ENCODE measurements at places on chromosomes 1 and 21.

DNA sequence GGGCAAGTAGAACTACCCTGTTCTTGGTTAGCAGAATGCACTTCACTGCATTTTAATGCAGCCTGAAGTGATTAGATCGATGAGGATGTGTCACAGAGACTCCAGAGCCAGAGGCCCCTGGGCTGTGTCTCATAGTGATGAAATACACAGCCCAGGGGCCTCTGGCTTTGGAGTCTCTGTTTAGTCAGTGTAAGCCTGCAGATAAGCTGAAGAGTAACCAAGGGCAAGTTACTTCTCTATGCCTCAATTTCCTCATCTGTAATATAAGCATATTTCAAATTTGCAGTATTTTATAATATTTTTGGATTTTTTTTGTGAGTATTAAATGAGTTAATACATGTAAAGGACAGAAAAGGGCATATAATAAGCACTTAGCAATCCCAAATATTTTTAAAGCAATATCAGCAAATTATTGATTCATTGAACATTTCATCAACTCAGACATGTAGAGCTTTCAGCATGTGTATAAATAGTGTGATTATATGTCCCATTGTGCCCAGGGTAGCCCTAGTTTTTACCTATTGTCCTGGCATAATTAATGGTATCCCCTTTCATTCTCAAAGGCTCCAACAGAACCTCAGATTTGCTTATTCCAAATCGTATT lies 23.6 kb upstream of the APOBEC4 start:
- no peak for DNase-seq

DNA sequence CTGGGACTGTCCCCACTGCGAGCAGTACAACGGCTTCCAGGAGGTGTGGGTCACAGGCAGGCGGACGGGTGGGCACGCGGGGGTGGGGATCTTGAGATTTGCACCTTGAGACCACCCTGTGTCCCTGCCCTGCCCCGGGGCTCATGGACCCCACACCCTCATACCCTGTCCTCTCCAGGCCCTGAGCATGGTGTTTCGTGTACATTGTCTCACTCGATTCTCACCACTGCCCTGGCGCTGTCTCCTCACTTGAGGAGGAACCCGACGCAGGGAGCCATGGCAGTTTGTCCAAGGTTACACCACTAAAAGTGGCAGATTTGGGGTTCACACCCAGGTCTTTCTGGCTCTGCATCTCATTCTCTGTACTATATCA lies 7.2 kb downstream of the TMEM201 start:
- DNase-seq, result no peak

- DNase-seq, result no peak
These were observed 48.7 kb upstream of the DNAH14 start for GRCh38 chr1:224880593-224881307.

DNA sequence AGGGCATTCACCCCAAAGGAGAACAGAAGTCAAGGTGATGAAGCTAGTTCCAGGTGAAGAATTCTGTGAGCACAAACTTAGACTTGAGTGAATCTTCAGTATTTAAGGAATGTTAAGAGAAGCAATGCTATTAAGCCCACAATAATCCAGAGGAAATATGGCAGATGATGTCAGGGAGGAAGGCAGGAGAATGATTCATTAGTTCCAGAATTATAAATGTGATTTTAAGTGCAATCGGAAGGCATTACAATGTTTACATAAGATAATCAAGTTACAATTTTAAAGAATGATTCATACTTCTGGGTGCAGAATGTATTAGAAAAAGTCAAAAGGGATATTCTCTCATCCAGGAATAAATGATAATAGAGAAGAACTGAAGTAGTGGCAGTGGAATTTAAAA lies 545.2 kb upstream of the BRINP3 start:
- DNase-seq, result no peak

DNA sequence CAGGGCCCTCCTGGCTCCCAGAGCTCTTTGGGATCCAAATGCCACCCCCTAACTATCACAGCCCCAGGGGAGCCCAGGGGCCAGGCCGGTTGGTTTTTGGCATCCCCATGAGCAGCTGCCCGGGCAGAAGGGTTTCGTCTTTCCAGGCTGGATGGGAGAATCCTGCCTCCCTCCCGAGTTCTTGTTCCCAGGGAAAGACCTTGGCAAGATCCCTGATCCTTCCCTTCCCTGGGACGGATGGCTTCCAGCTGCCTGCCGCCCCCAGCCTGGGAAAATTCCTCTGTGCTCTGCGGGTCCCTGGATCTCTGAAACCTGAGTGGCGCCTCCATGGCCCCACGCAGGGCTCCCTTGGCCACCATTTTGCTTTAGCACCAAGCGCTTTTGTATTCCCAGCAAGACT lies 55.6 kb downstream of the TAS1R2 start:
- no peak for DNase-seq

- no peak for DNase-seq
These were observed 45.8 kb upstream of the RCC2 start for GRCh38 chr1:17485281-17485680.

DNA sequence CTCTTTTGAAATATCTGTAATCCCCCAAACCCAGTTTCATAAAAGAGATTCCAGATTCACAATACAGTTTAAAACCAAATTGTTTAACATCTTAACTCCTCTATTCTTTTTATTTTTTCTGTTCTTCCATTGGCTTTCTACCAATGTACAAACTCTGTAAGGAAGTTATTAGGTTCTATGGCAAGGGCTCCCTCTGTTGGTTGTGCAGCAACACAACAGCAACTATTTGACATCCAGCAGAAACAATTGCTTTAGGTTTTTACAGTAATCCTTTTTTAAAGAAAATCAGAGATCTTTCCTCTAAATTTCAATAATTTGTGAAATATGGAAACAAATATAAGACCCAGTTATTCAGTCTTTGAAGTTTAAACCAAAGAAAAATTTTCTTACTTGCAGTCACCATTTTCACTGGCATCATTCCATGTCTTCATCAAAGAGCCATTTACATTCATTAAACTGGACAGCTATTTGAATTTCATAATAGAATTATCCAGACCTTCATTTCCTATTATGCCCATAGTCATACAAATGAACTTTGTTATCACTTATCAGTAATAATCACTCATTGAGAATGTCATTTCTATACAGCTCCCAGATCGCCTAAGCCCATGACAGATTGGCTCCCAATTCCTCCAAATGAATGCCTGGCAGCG lies 46.5 kb upstream of the RNF11 start:
- peak; percentile 35 for DNase-seq

DNA sequence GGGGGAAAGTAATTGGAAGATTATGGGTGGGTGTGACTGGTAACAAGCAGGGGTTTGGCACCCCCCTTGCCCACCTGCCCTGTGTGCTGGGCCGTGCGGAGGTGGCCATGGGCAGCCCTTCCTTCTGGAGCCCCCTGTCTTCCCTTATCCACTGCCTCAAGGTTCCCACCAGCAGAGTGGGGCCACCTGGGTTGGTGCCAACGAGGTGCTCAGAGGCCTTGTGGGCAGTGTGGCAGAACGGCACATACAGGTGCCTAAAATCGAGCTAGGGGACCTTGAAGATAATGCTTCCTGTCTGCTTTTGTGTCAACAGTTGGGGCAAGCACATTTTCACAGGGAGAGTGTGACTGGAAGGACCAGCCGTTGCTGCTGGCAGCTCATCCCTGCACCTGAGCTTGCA lies 161.8 kb downstream of the PCBP3 start:
- DNase-seq, result no peak

DNA sequence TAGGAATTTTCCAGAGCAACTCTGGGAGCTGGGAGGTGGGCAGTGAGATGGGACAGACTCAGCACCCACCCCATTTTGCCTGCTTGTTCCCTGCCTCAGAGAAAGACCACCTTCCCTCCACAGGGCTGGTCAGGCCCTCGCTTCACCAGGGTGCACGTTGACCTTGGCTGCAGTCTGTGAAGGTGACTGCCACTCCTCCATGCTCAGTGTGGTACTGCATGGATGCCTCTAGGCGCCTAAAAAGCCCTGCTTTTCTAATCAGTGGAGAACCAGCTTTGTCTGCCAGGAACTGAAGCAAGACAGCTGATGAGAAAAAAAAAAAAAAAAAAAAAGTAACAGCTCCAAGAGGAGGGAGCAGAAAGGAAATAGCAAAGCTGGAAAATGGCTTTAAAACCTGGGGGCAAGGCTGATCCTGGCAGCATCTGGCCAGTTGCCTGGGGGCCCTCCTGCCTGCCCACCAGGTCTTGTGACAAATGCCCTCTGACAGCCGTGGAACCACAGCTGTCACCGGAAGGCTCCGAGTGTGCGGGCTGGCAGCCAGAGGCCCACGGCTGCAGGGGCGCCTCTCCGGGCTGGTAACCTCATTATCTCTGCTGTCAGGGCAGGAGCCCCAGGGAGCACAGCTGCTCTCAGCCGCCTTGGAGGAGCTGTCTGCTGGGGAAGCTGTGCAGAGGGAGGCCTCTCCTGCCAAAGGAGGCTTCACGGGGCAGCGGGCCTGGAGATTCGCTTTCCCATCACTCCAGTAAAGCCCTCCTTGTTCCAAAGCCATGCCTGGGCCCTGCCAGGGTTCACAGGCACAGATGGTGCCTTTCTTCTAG lies 13.7 kb downstream of the KIAA1614 start:
- no peak for DNase-seq

DNA sequence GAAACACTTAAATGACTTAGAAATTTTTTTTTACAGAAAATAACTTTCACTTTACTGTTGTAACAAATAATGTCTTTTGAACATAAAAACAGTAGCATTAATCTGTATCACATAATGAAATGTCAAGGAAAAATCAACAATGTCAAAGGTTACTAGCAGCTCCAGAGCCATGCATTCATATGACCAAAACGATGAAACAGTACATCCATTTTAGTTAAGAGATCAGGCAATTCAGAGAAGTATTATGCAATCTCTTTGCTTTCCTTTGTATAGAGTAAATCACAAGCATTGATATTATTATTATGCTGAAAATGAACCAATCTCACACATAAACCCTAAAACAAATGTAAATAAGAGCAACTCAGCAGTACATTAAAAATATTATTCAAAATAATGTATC lies 748.9 kb downstream of the PLA2G4A start:
- DNase-seq, result no peak

DNA sequence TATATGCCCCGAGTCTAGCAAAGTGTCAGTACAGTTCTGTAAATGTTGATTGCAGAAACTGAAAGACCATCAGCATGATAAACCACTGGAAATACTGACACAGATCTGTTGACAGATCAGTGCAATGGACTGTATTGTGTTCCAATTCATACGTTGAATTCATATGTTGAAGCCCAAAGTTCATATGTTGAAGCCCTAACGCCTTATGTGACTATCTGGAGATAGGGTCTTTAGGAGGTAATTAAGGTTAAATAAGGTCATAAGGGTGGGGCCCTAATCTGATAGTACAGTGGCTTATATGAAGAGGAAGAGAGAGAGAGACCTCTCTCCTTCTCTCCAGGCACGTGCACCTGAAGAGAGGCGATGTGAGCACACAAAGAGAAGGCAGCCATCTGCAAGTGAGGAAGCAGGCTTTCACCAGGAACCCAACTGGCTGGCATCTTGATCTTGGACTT lies 144.7 kb downstream of the MRPL39 start:
- DNase-seq, result no peak

DNA sequence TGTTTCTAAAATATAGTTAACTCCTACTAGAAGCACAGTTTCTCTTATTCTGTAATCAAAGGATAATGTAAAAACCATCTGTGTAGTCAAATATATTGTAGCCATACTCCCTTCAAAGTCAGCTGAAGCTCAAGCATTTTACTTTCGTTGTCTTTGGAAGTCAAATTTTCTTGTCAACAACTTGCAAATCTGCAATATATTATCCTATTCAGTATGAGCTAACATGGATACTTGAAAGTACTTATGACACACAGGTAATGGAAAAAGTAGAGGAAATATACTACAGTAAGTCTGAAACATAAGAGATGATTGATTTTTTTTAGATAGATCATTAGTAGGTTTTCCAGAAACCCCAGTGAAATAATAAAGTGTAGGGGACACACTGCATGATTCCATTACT lies 121.5 kb downstream of the COL24A1 start:
- DNase-seq, result no peak

GRCh38 chr1:39567302-39567701 lies 9.3 kb downstream of the PABPC4 start:
- DNase-seq, result no peak

DNA sequence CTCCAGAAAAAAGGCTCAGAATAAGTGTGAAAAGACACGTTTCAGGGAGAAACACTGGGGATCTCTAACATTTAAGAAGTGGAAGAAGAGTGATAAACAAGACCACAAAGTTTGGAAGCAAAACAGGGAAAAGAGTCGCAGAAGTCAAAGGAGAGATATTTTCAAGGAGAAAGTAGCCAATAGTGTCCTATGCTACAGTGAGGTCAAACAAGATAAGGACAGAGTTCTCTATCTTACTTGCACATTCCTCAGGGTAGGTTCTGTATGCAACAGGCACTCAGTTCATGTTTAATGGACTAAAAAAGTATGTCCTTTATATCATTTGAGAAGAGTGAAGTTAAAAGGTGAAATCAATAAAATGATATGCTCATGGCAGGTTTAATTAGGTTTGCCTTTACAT lies 13.8 kb upstream of the EDEM3 start:
- no peak for DNase-seq

DNA sequence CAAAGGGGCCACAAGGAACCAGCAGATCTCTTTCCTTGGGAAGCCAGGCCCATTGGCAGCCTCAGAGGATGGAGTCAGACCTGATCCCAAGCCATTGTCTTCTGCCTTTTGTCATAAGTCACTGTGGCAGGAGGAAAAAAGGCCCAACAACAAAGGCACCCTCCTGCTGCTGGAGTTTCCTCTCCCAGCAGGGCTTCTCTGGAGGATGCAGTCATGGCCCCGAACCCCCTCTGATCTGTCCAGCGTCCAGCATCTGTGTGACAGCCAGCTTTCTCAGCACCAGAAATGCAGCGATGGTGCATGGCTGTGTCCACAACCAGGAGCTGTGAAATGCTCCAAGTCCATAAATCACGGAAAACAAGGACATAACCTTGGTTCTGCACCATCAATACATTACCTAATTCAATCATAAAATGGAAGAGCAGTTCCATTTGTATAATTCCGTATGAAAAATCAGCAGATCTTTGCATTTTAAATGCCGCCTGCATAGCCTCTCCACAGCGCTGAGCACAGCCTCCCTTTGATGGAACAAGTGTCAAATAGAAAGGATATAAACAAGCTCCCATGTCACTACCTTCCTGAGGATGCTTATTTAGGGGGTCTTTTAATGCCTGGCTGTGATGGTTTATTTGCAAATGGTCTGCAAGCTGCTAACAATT lies 30.6 kb downstream of the AJAP1 start:
- no peak for DNase-seq

- DNase-seq, result peak; percentile 37
These were observed 6.6 kb upstream of the PEX19 start for GRCh38 chr1:160291248-160292220.

DNA sequence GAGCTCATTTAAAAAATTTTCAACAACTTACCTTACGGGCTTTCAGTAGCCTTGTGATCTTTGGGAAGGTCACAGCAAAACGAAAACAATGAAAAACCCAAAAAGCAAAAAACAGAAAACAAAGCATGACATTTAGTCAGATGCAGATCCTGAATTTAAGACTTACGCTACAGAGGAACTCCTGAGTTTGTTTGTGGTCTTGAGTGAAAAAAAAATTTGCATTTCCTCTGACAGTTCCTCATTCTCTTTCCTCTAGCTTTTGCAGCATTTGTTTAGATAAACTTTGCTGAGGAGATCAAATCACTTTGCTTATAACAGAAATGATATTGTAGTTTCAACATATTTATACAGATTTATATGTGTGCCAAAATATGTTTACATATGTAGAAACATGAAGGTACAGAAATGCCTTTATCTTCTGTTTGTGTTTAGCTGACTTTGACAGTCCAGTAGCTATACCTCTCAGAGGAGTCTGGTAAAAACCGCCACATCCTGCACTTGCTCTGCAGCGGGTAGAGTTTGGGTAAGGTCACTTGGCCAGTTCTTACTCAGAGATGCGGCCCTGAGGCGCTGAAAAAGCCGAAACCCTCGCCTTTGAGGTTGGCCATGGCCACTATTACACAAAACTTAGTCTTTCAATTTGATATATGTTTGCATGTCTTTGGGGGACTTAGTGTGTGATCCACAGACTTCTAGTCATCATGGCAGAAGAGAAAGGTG lies 142.5 kb downstream of the TNR start:
- no peak for DNase-seq

Measured in D721Med (cell line).